Thoracic aorta (tissue), 2 donors: ENCODE measurements at places on chromosomes 16 and 17.

DNA sequence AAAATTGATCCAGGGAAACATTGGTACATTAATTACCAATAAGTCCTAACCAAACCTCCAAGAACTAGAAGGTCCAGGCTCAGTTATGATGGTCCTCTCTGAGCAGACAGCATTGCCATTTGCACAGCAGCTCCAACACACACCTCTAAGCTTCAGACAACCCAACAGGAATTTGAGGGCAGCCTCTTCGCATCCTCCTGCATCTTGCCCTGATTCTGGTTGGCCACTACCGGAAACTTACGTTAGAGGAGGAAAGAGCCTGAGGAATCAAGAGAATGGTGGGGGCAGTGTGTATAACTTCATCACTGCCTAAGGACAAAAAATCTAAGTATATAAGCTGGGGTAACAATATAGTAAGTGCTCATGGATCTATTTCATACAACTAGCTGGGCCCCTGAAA lies 15.7 kb downstream of the FAM117A start:
- DNase-seq, result no peak

- DNase-seq, result no peak
Measured at GRCh38 chr16:65793781-65794180, 572.7 kb upstream of the CDH5 start.

- no peak for DNase-seq
Measured at GRCh38 chr16:67256701-67257230, 8.0 kb downstream of the SLC9A5 start.

DNA sequence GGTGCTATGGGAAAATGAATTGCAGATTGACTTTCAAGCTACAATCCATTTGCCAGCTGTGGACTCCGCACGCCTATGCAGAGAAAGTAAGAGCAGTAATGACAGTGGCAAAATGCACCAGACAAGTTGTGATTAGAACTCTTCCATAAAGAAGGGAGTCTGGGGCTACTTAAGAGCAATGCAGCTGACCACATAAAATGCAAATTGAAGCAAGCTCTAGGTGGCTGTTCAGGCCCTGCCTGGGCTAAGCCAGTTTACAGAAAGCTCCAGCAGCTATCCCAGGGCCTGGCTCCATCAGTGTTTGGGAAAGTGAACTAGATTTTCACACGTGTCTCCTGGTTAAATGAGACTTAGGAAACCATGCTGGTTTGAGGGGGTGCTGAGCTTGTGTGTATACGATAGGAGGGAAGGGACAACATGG lies 2.2 kb upstream of the MAP2K6 start:
- no peak for DNase-seq

DNA sequence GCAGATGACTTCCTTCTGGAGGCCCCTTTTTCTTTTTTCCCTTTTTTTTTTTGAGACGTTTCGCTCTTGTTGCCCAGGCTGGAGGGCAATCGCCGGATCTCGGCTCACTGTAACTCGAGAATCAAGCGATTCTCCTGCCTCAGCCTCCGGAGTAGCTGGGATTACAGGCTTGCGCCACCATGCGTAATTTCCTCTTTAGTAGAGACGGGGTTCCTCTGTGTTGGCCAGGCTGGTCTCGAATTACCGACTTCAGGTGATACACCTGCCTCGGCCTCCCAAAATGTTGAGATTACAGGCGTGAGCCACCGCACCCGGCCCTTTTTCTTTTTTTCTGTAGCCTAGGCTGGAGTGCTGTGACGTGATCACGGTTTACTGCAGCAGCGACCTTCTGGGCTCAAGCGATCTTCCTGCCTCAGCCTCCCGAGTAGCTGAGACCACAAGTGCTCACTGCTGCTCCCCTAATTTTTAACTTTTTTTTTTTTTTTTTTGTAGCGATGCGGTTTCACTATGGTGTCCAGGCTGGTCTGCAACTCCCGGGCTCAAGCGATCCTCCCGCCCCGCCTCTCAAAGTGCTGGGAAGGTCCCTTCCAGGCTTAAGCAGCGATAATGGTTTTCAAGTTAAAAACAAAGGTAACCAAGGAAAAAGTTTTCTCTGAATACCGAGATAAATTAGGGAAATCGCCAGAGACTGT lies 956 bp upstream of the IST1 start:
- DNase-seq, result no peak

- no peak for DNase-seq
Measured at GRCh38 chr17:49985310-49985990, 9.6 kb downstream of the DLX3 start.

GRCh38 chr17:55632236-55632635 lies 90.4 kb downstream of the TMEM100 start:
- no peak for DNase-seq

- DNase-seq, result no peak
Measured at GRCh38 chr16:84423416-84423837, 55.1 kb downstream of the ATP2C2 start.

- DNase-seq, result no peak
Measured at GRCh38 chr17:48162946-48163506, 55.5 kb downstream of the SNX11 start.

DNA sequence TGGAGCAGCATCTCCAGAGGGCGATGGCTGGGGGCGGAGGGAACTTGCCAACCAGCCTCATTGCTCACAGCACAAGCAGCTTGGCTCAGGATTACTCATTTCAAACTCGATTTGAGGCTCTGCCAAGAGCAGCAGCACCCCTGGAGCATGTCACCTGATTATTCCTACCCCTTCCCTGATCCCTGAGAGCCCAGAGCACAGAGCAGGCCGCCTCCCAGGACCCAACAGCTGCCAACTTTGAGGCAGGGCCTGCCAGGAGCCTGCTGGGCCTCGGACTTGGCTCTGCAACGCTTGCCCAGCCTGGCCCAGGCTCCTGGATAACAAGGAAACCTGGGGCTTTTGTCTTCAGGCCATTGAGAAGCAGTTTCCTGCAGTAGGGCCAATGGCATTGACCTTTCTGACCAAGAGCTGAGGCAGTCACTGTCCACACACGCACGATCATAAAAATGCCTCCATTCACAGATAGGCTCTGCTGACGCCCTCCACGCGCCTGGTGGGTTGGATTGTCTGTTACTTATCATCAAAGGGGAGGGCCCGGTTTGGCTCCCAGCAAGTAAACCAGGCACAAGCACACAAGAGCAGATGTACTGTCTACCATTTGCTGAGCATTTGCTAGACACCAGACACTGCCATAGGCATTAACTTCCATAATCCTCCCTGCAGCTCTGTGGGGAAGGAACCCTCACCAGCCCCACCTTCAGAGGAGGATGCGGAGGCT lies 406.6 kb upstream of the EEF2KMT start:
- no peak for DNase-seq

DNA sequence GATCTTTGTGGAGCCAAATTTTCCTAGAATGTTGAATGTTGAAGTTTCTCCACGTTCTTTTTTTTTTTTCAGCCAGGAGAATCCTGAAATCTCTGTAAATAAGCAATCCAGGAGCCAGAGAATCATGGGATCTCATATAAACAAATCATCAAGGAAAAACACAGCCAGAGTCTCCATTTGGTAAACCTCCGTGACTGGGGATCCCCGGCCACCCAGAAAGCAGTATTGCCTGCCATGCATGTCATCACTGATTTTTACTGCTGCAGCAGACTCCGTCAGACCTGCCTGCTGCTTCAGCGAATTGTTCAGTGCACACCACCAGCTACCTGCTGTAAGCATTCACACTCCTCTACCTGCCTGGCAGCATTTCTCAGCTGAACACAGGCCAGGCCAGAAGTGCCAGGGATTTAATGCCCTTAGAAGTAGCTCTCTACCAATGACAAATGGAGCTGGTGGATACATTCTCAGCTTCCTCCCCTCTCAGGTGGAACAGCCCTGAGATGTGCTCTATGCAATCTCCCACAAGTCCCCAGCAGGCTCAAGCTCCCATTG lies 158.6 kb downstream of the CYLD start:
- no peak for DNase-seq

DNA sequence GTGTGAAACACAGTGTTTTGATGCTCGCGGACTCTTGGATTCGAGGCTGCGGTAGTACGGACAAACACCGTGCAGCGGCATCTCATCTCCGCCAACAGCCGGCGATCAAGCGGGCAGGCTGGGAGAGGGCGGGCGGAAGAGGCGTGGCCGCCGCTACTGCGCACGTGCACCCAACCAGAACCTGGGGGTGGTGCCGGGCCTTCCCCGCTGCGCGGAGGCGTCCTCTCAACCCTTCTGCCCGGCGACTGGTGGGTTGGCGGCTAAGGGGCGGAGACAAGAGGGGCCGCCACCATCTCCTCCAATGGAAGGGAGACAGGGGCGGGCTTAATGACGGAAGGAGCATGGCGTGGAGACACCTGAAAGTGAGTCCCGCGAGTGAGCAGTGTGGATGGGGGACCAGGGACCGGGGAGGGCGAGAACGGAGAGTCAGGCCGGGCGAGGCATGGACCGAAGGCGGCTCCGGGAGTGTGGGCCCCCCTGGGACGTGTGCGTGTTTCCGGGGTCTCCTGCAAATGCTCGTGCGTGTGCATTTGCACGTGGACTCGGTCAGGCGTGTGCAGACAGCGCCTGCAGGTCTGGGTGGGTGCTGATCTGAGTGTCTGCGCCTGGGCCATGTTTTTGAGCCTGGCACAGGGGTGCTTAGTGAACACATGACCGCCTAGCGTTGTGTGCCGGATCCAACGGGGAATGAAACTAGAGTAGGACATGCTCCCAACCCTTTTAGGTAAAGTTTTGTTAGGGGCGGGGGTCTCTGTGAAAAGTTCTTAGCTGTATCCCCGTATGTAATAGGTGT lies at the start of gene DHODH:
Gene DHODH (plus strand): TSS at position 321 of the 793 bp plus-strand sequence. CDS start 21 bp downstream, at position 342.
- peak; percentile 89 for DNase-seq

- no peak for DNase-seq
Measured at GRCh38 chr16:29815032-29815721, 775 bp upstream of the PAGR1 start.

- DNase-seq, result no peak
Measured at GRCh38 chr16:56950455-56950854, 11.3 kb upstream of the CETP start.
